Spinal cord (tissue), 10 donors: ENCODE measurements at places on chromosomes 3 and 15.

GRCh38 chr3:100899440-100900091, 93.7 kb downstream of the ABI3BP start:
- no peak for DNase-seq

DNA sequence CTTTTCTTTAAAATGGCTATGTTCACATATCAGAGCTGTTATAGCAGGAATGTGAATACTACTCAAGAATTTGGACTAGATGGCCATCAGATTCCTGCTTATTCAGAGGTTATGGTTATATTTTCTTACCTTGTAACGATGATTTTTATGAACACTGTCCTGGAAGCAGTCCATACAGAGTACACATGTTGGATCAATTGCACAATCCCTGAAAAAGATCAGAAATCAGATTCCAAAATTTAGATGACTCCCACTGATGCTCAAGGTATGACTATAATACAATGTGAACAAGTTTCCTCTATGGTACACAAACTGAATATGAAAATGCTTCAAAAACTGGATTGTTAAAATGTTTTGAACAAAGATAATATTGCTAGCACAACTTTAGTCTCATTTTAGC, 23.3 kb downstream of the UBR1 start:
- DNase-seq, result no peak

DNA sequence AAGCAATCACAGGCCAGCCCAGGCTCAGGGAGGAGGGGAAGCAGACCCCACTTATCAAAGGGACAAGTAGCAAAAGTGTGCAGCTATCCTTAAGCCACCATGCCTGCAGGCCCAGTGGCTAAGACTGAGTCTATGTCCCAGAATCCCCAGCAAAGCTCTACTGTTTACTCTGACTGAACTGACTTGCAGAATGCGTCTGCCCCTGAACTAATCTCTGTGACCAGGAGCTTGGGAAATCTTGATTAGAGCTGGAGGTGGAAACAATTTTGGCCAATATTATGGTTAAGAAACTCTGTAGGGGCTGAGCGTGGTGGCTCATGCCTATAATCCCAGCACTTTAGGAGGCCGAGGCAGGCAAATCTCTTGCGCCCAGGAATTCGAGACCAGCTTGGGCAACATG, 22.6 kb downstream of the DPH3 start:
- no peak for DNase-seq

DNA sequence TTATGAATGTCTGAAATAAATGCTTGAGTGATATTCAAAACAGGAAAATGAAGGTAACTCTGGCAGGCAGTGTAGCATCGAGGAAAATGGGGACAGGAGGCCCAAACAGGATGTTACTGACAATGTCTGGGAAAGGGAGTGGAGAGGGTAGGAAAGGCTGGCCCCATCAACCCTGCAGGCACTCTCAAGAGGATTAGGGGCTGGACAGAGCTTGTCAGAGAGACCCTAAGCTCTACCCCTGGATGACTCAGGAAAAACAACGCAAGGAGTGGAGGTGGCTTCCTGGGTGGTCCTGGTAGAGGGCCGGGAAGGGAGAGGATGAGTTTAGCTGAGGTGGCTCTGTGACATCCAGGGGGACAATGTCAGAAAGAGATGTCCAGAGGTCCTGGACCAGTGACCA, 106.0 kb downstream of the RYK start:
- no peak for DNase-seq

DNA sequence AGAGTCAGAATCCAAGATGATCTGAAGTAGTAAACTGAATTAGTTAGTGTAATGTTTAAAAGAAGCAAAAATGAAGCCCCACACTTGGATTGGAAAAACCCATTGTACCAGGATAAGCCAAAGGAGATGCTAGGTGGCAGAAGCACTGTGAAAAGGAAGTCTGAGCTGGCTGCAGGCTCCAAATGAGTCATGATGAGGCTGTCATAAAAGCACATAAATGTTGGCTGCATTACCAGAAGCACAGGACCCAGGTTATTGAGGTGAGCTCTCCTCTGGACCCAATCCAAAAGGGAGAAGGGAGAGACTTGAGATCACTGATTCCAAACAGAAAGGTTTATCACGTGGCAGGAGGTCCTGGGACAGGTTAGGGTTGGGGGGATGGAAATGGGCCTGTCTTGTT, 3.2 kb upstream of the ACAN start:
- DNase-seq, result no peak

DNA sequence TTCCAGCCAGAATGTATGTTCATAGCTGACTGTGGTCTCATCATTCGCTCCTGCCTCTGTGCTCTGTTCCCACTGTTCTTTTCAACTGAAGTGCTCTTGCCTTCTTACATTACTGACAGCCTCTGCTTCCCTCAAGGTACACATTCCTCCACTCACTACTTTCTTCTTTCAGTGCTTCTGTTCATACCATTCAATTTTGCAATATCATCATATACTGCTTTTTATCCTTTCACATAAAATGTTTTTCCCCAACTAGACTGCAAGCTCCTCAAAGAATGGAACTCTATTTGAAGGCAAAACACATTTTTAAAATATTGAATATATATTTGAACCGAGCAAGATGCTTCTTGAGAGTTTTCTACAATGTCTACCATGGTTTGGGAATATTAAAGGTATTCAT, 291.1 kb downstream of the CTNNB1 start:
- no peak for DNase-seq
